ENCODE measurements at places on chromosomes 1 and 21.
A peak's percentile ranks its signal among the peaks of the same experiment; 100 is the strongest.

GRCh38 chr1:58904299-58905125, 120.7 kb upstream of the JUN start:
- no peak for DNase-seq

GRCh38 chr1:30381671-30382365, 341.6 kb downstream of the MATN1 start:
- no peak for DNase-seq

- DNase-seq, result no peak
Measured at GRCh38 chr1:106995970-106996369, 60.5 kb upstream of the PRMT6 start.

DNA sequence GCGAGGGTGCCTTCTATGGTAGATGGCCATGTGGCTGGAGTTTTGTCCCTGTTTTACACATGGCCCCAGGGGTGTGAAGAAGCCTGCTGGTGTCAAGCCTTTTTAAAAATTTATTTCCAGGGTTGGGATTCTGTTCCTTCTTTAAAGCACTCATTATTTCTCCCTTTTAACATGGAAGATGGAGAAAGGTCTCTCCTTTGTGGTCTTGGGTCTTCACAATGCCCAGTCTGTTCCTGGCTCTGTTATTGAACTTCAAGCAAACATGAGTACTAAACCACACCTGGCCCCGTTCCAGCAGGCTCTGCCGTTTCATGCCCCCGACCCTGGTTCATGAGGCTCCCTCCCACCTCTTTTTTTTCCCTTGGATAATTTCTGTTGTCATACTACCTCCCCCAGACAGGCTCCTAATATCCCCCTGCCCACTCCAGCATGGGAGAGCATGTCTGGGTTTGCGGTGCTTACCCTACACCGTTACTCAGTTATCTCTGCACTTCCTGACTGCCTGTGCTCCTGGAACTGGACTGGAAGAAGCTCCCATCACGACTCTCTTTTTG, 121.2 kb upstream of the KIAA0040 start:
- DNase-seq, result no peak

GRCh38 chr21:46562964-46563607, 41.8 kb downstream of the S100B start:
- no peak for DNase-seq

DNA sequence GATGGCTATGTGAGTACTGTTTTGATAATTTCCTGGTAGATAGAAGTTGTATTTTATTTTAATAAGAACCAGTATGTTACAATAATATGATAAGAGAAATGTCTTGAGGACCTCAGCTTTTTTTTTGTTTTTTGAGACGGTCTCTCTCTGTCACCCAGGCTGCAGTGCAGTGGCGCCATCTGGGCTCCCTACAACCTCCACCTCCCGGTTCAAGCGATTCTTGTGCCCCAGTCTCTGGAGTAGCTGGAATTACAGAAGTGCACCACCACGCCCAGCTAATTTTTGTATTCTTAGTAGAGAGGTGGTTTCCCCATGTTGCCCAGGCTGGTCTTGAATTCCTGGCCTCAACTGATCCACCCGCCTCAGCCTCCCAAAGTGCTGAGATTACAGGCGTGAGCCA, 968.1 kb upstream of the ADGRL4 start:
- DNase-seq, result no peak

DNA sequence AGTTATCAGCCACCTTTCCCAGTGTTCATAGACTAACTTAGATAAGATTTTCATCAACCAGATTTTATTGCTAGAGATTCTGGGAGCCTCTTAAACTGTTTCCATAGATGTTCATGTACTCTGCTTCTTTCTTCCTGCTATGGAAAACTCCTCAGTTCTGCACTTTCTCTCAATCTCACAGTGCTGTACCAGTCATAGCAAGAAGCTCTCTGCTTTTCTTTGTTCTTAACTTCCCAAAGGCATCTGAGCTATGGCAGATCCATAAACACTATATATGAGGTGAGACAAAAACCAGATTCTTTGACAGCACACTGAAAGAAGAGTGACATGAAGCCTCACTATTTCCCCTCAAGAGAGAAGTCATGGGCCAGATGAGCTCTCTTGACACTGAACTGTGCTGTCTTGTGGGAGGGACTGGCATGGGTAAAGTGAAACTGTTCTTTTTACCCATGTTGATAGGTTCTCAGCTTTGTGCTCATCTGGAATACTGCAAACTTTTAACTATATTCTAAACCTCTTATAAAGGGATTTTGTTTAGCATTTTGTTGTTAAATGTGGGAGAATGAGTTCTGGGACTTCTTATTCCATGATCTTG, 64.2 kb upstream of the LYPLAL1 start:
- no peak for DNase-seq

GRCh38 chr1:241640867-241641622, 876 bp upstream of the CHML start:
- DNase-seq, result no peak

DNA sequence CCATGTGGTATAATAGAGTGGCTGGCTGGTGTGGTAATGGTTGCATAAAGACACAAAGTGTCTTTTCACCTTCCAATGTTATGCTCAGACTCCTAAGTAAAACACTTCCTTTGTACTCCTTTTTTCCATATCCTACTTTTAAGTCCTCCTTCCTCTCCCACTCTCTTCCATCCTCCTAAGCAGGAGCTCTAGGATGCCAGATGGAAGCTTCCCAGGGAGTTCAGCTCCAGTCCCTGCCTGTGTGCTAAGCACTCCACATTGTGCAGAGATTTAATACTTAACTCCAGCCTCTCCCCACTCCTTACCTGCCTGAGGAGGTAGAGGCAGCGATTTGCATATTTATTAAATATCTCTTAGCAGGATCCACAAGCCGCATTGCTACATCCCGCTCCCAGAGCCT, 60.5 kb upstream of the IGSF21 start:
- DNase-seq, result no peak

DNA sequence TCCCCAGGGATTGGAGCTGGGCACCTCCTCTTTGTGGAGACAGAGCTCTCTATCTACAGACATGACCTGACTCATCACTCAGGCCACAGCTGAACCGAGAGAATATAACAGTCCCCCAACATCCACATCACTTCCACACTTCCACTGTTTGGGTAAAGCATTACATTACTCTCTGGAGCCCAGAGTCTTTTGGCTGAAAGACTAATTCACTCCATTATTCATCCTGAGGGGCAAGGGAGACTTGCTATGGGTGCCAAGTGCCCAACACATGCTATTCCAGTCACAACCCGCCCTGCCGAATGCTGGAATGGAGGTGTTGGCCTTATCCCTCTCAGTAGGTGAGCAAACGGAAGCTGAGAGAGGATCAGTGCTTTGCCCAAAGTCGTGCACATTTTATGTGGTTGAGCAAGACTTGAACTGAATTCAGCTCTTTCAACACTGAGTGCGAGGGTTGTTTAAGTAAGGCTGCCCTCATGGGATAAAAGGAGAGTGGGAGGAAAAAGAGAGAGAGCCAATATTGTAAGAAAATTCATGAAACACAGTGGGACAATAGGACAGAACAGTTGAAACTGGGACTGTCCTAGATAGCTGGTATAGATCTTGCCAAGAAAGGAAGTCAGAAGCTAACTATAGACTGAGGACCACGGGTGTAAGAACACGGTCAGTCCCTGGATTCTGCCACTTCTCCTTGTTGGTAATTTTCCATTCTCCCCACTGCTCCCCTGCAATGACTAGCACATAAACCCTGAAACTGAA, 13.5 kb upstream of the CHI3L1 start:
- no peak for DNase-seq

GRCh38 chr1:37174876-37175275, 140.6 kb upstream of the GRIK3 start:
- DNase-seq, result no peak

- no peak for DNase-seq
Measured at GRCh38 chr21:45629046-45629981, 14.2 kb upstream of the PCBP3 start.

- no peak for DNase-seq
Measured at GRCh38 chr1:226719596-226720387, 19.3 kb downstream of the ITPKB start.

- DNase-seq, result no peak
Measured at GRCh38 chr1:203147376-203147775, 19.9 kb downstream of the ADORA1 start.

GRCh38 chr1:2300004-2300771, 72.1 kb downstream of the SKI start:
- peak; percentile 70 for DNase-seq

- DNase-seq, result no peak
Measured at GRCh38 chr1:228007801-228008341, 1.1 kb downstream of the WNT3A start.

- DNase-seq, result no peak
Measured at GRCh38 chr1:223264983-223265908, 98.7 kb downstream of the SUSD4 start.

DNA sequence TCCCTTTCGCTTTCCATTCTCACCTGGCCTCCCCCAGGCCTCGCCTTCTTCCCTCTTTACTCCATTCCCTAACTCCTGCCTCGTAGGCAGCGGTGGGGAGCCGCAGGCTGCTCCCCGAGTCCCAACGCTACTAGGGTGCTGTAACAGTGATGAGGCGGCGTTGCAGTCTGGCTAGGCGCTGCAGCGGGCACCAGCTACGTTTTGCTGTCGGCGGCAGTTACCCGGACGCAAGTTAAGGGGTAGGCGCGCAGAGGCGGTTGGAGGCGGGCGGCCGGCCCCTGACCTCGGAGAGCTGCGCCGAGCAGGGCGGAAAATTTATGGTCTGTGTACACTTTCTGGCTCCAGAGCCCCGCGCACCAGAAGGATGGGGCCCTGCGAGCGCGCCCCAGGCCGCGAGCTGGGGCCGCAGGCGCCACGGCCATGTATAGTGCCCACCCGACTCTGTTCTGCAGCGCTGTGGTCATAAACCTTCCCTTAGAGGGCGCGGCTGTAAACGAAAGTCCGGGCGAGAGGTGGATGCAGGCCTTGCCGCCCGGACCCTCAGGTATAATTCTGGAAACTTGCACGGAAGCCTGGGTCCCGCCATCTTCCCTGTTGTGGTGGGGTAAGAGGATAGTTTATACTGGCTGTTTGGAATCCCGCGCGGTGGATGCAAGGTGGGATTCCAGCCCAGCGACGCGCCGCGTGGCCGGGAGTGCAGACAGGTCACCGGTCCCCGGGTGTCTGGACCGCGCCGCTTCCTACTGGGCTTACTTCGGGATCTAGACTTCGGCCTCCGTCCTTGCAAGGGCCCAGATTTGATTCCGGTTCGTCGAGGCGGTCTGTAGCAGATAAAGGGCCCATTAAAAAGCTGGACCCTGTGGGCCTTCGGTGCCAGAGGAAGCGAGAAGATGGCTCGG, 15.0 kb downstream of the HLX start:
- no peak for DNase-seq

DNA sequence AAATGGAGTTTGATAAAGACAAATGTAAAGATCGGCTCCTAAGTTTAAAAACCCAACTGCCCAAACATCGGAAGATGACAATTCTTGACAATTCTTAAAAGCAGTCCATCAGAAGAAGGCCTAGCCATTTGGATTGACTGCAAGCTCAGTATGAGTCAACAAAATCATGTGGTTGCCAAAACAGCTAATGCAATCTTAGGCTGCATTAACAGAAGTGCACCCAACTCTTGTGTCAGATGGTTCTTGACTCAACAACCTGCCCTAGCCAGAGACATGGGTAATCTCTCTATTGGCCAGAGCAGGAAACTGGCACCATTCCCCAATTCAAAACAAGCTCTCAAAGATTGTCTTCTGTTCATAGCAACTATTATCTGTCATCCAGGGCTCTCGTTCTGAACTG, 9.9 kb upstream of the NCF2 start:
- no peak for DNase-seq

DNA sequence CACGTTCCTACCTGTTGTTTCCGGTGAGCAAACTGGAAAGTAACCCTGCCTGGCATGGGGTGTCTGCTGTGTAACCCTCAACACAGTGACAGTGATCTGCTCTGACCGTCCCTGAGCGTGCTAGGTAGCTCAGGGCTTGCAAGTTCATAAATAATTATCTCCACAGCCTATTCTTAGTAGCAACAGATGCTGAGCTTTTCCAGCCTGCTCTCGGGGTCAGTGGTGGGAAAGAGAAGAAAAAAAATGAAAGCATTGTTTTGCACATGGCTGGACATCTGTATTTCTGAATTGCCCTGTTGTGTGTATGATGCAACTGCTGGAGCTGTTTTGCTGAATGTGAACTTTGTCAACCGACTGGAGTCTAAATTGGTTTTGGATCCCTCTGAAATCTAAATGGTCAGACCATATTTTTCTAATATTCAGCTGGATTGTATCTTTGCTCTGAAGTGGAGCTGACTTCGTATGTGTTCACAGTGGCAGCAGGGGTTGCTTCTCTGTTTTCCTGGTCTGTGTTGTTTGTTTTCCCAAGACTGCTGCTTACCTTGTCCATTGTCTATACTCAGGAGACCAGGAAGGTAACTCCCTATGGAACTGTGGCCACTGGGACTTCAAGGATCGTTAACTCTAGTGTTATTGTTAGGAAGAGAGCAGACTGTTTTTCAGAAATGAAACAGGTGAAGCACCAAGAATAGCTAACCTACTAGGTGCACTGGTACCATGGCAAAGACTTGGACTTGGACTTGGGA, 27.0 kb downstream of the TGFB2 start:
- DNase-seq, result no peak

DNA sequence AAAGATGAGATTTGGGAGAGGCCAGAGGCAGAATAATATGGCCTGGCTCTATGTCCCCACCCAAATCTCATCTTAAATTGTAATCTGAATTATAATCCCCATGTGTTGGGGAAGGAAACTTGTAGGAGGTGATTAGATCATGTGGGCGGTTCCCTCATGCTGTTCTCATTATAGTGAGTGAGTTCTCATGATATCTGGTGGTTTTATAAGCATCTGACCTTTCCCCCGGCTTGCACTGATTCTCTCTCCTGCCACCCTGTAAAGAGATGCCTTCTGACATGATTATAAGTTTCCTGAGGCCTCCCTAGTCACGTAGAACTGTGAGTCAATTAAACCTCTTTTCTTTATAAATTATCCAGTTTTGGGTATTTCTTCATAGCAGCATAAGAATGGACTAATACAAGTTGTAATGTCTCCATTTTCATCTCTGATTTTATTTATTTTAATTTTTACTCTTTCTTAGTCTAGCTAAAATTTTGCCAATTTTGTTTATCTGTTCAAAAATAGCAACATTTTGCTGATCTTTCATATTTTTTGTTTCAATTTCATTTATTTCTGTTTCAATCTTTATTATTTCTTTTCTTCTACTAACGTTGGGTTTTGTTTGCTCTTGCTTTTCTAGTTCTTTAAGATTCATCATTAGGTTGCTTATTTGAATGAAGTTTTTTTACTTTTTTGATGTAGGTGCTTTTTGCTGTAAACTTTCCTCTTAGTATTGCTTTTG, 67.0 kb upstream of the ZRANB2 start:
- no peak for DNase-seq

- DNase-seq, result no peak
Measured at GRCh38 chr1:192539297-192540092, 36.1 kb upstream of the RGS1 start.

DNA sequence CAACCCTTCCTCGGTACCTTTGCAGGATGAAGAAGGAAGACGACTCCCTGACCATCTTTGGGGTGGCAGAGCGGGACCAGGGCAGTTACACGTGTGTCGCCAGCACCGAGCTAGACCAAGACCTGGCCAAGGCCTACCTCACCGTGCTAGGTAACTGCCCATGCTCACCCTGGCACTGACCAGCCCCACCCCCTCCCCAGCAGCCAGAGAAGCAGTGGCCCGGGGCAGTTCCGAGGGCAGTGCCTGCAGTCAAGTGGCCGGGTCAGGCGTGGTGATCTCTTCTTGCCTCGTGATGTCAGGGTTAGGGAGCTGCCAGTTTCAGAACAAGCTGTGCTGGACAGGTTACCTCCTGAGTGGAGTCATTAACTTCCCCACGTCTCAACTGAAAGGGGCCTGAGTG, 66.4 kb upstream of the CNTN2 start:
- no peak for DNase-seq

- DNase-seq, result peak; percentile 37
Measured at GRCh38 chr1:154431586-154432373, 26.6 kb downstream of the IL6R start.

- DNase-seq, result no peak
Measured at GRCh38 chr1:184387069-184387475, 243 bp downstream of the C1orf21 start.

All from stimulated activated CD8-positive, alpha-beta memory T cell treated with anti-CD3 and anti-CD28 coated beads, Interleukin-4, amount 100 ng/mL, for 24 hours (primary cell).